Neuronal stem cell (in vitro differentiated cells): ENCODE measurements at places on chromosomes 5 and 9.
A peak's percentile ranks its signal among the peaks of the same experiment; 100 is the strongest.

- DNase-seq: no peak
Measured at GRCh38 chr5:128695791-128696530, 157.9 kb upstream of the FBN2 start.

- DNase-seq: no peak
Measured at GRCh38 chr5:74851684-74852353, 14.4 kb downstream of the FAM169A start.

GRCh38 chr5:6545036-6545693 is 87.7 kb downstream of the NSUN2 start:
- DNase-seq: no peak

DNA sequence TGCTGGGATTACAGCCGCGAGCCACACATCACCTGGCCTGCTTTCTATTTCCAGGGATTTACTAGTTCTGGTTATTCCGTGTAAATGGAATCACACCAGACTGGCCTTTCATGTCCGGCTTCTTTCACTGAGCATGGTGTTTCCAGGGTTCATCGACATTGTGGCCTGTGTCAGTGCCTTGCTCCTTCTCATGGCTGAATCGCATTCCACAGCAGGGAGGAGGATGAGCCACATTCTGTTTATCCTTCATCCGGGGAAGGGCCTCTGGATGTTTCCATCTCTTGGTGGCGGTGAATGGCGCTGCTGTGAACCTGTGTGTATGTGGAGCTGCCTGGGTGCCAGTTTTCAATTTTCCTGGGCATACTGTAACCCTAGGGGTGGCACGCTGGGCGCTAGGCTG is 58.7 kb upstream of the RNU6ATAC start:
- DNase-seq: no peak

- DNase-seq: no peak
Measured at GRCh38 chr9:38215465-38215864, 146.4 kb upstream of the SHB start.

GRCh38 chr9:126283799-126284465 is 42.7 kb upstream of the MVB12B start:
- no peak for DNase-seq

DNA sequence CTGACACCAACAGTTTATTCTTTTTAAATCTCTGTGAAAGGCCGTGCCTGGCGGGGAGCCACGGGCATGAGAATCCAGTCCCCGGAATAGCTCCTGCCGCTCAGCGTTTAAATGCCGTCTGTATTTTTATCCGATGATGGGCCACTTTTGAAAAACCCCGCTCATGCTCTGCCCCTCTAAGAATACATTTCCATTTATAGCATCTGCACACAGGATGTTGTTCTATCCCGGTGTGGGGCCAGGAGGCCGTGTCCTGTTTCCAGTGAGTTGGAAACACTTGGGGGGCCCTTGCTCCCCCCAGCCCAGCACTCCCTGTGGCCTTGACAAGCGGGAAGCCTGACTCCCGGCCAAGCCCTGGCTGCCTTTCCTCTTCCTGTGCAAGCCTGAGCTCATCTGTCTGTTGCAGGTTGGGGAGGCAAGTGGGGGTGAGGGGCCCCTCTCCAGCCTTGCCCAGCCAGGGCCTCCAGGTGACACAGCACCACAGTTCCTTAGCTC is 39.0 kb downstream of the ERGIC1 start:
- DNase-seq: no peak

DNA sequence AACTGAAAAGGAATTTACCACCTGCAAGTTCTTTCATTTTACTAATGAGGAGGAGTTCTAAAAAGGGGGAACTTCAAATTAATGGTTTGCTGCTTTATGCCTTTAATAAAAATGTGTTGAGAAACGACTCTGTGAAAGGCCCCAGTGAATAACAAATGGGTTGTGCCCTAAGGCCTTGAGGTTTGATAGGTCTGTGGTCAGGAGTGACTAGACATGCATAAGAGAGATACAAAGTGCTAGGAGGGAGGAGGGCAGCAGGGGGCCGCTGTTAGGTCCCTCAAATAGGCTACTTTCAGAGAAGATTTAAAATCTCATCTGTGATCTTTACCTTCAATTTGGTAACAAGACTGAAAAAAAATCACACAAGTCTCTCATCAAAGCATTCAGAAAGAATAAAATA is 58.3 kb downstream of the FAM81B start:
- no peak for DNase-seq

DNA sequence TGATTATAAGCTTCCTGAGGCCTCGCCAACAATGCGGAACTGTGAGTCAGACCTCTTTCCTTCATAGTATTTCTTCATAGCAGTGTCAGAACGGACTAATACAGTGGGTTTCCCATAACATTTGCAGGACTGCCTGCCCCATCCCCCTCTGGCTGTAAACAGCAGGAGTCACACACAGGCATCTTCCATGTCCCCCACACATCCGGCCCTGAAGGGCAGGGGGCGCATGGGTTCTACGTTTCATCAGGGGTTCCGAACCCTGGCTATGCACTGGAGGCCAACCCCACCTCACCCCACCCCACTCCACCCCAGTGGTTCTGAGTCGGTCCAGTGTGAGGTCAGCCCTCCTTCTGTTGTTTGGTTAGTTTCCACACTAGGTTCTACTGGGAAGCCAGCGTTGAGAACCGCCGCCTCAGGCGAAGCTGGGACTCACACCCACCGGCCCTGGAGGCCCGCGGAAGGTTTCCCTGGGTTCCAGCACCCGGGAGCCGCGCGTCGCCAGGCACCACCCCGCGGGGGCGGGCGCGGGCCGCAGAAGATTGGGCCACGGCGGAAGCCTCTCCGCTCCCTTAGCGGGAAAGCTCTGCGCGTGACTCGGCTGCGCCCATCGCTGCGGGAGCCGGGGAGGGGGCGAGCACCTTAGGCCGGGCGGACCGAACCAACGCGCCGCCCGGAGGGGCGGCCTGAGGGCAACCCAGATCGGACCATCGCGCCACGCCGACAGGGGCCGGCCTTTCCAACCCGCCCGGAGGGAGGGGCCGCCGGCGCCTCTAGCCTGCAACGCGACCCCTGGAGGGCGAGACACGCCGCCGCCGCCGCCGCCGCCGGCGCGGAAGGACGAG is at the start of gene RUSC2:
RUSC2 (plus strand) TSS at position 799 of the 842 bp plus-strand sequence. CDS start 56,411 bp downstream, outside the sequence.
- peak; percentile 89 for DNase-seq

- no peak for DNase-seq
Measured at GRCh38 chr9:106500171-106500570, 362.8 kb upstream of the ZNF462 start.

DNA sequence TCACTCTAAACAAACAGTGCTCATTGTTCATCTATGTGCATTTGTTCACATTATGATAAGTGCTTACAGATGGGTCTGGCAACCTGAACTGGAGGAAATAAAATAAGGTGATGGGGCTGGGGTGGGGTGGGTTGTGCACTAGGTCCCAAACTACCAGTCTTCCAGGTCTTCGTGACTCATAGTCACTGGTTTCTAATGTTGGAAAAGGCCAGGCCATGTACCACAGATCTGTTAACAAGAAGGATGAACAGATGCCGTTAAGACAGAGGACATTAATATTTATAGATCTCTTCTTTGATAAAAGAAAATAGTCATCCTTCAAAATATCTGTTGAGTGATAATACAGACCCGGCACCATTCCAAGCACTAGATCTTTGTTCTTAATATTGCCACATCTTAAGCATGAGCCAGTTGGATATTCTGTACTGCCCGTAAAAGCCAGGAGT is 71.4 kb upstream of the STARD4 start:
- no peak for DNase-seq

DNA sequence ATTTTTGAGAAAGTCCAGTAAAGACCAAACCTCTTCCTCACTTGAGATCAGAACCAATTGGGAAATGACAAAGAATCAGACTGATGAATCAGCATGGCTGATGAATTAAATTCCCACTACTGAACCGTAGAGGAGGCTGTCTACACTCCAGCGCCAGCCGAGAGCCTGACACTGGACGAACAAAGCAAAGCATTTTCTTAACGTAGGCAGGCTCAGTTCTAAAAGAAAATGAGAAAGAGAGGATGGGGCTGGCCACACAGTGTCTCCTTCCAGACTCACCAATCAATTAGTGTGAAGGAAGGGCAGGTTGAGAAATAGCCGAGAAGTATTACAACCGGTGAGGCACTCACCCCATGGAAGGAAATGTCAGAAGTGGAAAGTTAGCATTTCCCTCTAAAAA is 49.4 kb downstream of the ITGA1 start:
- DNase-seq: peak; percentile 15

DNA sequence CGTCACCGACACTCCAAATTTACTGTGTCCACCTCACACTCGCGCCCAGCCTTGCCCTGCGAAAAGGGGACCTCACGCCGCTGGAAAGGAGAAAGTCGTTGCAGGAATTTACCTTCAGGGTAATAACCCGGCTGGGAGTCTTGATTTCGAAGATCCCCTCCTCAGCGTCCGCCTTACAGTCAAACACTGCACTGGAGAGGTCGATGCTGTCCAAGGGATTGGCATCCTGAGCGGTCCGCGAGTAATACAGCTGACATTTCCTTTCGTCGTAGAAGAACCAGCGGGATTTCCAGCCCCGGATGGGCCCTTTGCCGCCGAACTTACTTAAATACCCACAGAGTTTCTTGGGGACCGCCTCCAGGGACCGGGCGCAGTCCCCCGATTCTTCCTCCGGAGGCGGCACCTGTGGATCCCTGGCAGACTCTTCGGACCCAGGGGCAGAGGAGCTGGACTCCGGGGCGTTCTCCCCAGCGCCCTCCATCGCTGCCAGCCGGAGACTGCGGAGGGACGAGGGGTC is 330 bp downstream of the TBC1D2 start:
- no peak for DNase-seq

GRCh38 chr5:68255305-68256120 is 40.0 kb downstream of the PIK3R1 start:
- DNase-seq: no peak

DNA sequence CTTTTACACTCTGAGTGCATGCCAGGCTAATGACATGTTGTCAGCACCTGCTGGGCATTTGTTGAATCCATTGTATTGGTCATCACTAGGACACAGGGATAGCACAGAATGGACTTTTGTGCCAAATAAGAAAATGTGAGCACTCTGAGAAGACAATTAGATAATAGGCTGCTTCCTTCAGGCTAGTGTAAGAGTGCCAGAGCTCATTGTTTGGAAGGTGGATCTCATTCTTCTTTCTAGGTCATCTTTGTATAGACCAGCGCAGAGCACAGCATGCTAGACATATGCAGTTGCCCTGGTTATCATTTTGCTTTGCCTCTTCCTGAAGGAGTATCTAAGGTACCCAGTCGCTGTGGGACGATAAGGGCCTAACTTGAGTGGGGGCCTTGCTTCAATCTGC is 493.4 kb upstream of the COX7C start:
- peak; percentile 17 for DNase-seq

GRCh38 chr9:26219961-26220360 is 541.7 kb upstream of the TUSC1 start:
- DNase-seq: no peak

GRCh38 chr9:82081496-82081895 is 92.9 kb downstream of the SPATA31D1 start:
- DNase-seq: no peak

DNA sequence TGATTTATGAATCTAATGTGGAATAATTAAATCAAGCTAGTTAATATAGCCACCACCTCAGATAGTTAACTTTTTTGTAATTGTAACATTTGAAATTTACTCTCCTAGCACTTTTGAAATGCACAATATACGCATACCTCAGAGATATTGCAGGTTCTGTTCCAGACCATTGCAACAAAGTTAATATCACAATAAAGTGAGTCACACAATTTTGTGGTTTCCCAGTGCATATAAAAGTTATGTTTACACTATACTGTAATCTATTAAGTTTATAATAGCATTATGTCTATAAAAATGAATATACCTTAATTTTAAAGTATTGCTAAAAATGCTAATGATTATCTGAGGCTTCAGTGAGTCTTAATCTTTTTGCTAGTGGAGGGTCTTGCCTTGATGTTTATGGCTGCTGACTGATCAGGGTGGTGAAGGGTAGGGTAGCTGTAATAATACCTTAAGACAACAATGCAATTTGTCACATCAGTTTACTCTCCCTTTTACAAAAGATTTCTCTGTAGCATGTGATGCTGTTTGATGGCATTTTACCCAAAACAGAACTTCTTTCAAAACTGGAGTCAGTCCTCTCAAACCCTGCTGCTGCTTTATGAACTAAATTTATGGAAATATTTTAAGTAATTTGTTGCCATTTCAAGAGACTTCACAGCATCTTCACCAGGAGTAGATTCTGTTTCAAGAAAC is 235.1 kb upstream of the ADAMTSL1 start:
- DNase-seq: no peak

DNA sequence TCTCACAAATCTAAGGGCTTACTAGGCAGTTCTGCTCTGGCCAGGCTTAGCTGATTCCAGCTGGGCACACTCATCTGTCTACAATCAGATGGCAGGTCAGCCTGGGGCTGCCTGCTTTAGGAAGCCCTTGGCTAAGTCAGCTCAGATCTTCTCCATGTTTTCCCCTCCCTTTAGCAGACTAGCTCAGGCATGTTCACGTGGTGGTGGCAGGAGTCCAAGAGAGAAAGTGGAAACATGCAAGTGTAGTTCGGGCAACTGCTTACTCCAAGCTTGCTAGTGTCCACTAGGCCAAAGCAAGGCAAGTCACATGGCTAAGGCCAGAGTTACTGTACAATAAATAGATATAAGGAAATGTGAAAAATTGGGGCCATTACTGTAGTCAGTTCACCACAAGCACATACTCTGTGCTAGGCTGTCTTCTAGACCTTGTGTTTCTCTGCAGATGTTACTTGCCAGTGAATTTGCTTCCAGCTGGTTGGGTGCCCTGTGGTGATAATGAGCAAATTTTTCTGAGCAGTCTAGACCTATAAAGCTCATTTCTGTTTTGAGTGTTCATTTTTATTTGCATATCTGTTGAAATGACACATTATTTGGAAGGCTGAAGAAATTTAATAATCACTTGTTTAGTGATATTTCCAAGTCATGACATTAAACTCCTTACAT is 38.3 kb downstream of the RECK start:
- DNase-seq: no peak

DNA sequence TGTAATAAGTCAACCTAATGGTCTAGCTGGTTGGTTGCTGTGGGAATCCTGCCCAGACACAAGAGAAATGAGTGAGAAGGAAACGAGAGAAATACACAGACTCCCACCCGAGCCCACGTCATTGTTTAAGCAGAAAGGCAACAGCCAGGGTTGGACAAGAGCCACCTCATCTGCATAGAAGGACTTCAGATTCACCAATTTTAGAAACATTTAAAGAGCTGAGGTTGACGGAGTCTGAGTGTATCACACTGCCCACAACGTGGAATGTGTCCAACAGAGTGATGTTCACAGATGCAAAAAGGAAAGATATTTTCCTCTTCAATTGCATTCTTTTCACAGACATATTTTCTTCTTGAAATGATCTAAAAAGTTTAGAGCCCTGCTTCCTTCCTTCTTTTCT is 349.5 kb downstream of the AGTPBP1 start:
- DNase-seq: no peak

DNA sequence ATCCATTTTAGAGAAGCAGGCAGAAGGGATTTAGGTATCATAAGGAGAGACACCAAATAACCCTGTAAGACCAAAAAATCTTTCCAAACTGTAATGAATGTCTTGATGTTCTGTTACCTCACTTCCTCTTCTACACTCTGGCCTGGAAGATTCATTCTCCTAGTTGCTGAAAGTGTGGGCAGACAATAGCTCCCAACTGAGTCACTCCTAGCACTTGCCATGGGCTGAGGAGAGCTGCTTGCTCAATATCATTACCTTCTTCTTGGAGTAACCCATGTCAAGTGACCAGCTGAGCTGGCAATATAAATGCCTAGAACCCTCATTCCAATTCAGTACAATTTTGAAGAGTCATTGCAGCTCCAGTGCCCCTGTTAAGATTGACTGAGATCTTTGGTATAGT is 1985.5 kb upstream of the CDH6 start:
- DNase-seq: no peak
